ENCODE measurements at places on chromosomes 1 and 21.

DNA sequence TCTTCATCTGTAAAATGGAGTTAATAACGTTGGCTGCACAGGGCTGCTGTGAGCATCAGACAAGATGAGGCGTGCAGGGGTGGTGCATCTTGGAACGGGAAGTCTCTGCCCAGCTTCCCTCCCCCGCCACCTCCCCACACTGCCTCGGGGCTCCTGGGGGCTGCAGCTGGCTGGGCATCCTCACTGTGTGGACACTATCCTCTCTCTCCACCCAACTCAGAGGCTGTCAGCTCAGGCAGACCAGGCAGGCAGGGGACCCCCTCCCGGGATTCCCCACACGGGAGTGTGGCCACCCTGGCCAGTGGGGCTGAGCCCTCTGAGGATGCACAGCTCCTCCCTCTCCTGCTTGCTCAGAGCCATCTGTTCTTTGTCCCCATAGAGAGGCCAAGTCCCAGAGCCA, 122.7 kb downstream of the CCDC185 start:
- DNase-seq: no peak

- no peak for DNase-seq
Observed at GRCh38 chr1:233019778-233020325, 69.4 kb downstream of the NTPCR start.

DNA sequence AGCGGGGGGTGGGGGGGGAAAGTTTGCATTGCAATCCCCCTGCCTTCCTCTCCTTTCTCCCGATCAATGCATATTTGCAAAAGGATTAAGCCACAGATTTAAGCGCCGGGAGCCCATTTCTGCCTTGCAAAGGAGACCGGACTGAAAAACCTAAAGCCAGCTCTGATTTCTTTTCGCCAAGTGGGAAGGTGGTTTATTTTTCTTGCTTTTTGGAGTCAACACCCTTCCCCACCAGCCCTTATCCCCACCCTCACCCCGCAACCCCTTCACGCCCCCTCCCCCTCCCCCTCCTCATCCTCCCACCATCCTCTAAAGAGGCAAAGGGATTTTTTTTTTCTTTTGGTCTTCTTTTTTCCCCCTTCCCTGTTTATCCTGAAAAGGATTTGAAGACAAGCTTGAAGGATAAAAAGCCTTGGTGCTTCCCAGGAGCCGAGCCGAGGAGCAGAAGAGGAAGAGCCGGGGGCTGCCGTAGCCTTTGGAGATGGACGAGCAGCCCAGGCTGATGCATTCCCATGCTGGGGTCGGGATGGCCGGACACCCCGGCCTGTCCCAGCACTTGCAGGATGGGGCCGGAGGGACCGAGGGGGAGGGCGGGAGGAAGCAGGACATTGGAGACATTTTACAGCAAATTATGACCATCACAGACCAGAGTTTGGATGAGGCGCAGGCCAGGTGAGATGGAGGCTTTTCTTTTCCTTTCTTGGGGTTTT, 513 bp downstream of the PBX1 start:
- peak; percentile 4 for DNase-seq

DNA sequence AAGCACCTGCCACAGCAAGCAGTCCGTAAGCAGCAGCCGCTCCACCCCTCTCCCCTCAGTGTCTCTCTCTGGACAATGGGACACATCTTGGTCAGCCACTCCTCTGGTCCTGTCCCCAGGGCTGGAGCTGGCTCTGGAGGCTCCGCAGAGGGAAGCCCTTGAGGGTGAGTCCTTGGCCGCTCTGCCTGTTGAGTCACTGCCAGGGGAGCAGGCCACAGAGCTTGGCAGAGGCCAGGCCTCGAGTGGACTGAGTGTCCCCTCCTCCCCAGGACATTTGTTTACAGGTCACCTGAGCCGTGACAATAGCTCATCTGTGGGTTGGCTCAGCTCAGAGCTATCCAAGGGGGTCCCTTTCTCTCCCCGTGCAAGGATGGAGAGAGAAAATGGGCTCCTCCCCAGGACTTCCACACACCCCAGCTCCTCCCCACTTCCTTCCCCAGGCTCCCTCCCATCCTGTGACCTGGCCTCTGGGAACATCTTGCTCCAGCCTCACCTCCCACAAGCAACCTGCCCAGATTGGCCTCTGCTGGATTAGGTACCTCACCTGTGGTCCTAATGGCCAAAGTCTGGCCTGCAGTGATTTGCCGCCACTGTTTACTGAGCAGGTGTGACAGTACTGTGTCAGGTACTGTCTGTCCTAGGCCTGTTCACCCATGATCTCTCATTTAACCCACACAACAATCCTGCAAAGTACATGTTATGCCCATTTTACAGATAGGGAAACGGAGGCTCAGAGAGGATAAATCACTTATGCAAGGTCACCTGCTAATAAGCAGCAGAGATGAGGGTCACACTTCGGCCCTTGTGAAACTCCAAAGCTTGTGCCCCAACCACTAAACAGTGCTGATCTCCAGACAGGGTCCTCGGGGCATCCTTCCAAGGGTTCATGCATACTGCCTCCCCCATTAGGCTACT, 4.8 kb downstream of the FAM131C start:
- no peak for DNase-seq
